Effector CD8-positive, alpha-beta T cell (primary cell): ENCODE measurements at places on chromosomes 2 and 18.

- no peak for DNase-seq
Observed at GRCh38 chr2:65613968-65614555, 181.7 kb upstream of the SPRED2 start.

- DNase-seq = no peak
Observed at GRCh38 chr2:46336283-46336959, 39.2 kb downstream of the EPAS1 start.

- DNase-seq = no peak
Observed at GRCh38 chr2:101463911-101464641, 10.8 kb downstream of the RFX8 start.

- no peak for DNase-seq
Observed at GRCh38 chr2:230757476-230757875, 44.8 kb downstream of the CAB39 start.

GRCh38 chr2:65064728-65065552, 8.7 kb downstream of the CEP68 start:
- no peak for DNase-seq

DNA sequence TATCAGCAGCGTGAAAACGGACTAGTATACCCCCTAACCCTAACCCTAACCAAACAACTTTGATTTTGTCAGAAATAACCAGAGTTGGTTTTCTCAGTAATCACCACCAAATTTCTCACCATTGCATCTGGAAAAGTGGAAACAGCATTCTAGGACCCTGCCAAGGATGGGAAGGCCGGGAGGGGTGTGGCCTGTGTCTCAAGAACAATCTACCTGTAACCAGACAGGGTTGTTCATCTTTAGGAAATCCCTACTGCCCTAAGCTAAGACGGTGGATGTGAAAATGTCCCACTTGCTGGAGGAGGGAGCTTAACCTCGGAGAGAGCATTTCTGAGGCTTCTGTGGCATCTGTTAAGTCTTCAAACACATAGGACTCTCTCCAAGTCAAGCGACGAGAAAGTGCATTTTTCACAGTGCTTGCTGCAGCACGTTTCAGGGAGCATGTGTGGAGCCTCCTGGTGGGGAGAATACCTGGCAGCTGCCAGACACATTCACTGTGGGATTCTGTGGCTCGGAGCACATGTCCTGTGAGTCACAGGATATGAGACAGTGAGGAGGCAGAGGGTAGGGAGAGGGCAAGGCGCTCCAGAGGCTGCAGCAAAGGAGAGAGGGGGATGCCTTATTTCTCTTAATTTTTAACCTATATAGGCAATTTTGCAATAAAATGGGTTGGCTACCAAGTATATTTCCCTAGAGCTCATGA, 207.5 kb downstream of the SPP2 start:
- no peak for DNase-seq
